ENCODE measurements at places on chromosomes 16 and 17.

GRCh38 chr17:50604513-50604912 is 30.2 kb upstream of the ABCC3 start:
- DNase-seq: peak; percentile 18

- DNase-seq: no peak
Measured at GRCh38 chr16:66906916-66907836, 11.5 kb downstream of the CDH16 start.

DNA sequence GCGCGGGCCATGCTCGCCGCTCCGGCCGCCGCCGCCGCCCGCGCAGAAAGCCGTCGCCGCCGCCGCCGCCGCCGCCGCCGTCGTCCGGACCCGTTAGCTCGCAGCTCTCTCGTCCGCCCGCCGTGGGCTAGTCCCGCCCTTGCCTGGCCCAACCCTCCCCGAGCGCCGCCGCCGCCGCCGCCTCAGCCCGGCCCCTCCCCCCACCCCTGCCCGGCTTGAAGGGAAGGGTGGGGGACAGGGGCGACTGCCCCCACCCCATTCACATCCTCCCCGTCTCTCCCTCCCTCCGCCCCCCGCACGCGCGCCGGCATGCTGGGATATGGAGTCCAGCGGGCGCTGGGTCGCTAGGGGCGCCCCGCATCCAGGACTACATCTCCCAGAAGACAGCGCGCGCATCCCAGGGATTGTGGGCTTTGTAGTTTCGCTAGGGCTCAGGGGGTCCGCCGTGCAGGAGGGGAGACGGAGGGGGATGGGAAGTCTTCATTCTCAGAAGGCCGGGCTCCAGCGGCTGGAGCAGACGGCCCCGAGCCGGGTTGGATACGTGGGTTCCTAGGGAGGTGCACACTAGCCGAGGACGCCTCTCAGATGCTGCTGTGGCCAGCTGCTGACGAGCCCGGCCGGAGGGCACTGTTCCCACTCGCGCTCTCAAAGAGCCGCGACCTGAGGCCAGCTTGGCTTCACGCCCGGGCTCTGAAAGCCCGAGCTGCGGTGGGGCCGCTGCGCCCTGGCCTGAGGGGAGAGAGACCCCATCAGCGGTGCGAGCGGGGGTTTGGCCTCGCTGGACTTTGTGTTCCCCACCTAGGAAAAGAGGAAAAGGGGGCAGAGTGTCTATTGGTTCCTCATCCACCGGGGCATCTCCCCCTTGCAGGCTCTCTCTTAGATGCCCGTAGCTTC is at the start of gene ST3GAL2:
Gene ST3GAL2, minus strand, starts transcription at position 132 of the 894 bp plus-strand sequence. CDS start 40,570 bp downstream, outside the sequence.
- peak; percentile 97 for DNase-seq

- DNase-seq: peak; percentile 47
Measured at GRCh38 chr17:40130352-40131042, 8.7 kb downstream of the MSL1 start.

GRCh38 chr16:58054289-58054688 is 28.7 kb downstream of the MMP15 start:
- DNase-seq: no peak

DNA sequence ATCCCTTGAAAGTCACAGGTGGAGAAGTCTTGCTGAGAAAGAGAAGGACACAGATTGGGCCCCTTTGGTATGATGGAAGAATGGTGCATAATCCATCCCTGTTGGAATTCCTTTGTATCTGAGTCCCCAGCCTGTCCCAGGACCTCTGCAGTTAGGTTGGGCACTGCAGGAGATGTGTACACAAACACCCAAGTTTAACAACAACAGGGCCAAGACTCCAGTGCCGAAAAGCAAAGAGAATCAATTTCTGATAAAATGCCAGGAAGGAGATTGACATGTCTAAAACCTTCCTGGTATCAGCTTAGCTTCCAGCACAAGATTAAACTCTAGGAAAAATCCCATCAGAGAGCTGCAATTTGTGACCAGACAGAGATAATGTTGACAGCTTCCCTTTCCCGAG is 32.9 kb downstream of the KATNIP start:
- DNase-seq: no peak

GRCh38 chr17:78329263-78330059 is 30.4 kb downstream of the SOCS3 start:
- no peak for DNase-seq

DNA sequence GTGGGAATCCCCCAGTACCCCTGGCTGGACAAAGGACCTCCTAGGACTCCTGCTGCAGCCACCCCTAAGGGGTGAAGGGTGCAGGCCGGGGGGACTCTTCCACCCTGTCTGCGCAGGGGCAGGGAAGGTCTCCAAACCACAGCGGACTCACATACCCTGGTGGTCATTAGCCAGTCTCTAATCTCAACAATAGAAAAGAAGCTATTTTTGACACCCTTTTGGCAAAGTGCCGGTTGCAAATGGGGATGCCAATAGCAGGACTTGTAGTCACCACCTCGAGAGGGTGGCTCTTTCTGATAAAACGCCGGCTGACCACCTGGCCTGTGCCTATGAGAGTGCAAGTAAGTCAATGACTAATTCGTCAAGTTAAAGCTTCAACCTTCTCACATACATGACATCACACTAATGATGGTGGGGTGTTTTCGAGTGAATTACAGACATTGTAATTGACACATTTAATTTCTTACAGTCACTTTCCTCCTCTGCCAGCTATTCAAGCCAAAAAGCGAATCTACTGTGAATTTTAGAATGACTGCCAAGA is 23.1 kb upstream of the DNAH17 start:
- no peak for DNase-seq

DNA sequence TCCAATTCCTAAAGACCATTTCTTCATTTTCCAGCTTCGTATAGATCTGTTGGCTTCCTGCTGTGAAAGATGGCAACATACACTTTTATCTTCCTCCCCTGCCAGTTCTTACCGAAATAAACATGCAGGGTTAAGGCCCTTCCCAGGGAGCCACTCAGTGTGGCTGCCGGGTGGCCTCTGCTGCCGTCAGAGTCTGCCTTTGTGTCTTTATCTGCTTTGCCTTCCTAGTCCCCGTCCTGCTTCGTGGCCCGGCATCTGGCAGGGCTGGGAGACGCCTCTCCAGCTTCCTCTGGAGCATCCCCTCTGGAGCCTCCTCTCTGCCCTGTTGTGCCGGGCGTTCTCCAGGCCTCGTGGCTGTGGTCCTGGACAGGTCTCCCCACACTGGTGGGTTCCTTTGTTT is 30.3 kb upstream of the CAPN15 start:
- DNase-seq: no peak

DNA sequence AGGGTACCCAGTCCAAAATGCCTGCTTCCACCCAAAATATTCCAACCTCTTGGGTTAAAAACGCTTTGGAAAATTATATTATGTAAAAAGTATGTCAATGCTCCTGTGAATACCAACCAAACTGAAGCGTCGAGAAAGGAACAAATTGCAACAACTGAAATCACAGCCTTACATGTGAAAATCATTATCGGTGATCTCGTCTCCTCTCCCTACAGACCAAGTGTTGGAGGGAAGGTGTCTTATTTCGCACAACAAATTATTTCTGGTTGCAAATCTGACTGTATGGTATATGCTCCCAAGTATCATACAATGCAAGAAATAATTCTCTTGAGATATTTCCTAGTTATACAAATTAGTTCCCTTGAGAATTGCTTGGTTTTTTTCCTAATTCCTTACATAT is 89.3 kb upstream of the CDYL2 start:
- no peak for DNase-seq

GRCh38 chr16:12062343-12063003 is 85.9 kb downstream of the SNX29 start:
- DNase-seq: no peak

- no peak for DNase-seq
Measured at GRCh38 chr17:39376434-39376833, 25.0 kb downstream of the FBXL20 start.

DNA sequence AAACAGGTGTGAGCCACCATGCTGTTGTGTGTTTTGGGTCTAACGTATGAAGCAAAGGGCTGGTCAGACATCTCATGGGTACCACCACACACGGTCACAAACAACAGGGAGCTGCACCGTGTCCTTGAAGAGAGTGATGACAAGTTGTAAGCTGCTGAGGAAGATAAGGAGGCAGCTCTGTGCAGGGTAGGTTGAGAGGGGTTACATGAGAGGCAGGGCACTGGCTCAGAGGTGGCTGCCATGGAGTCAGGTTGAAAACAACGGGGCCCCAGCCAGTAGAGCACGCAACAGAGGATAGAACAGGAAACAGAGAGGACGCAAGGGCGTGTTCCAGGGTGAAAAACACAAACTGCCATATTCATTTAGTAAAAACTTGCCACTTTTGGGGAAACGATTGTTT is 52.2 kb downstream of the TRARG1 start:
- DNase-seq: no peak

- DNase-seq: no peak
Measured at GRCh38 chr16:89588413-89589109, 13.0 kb downstream of the CPNE7 start.

DNA sequence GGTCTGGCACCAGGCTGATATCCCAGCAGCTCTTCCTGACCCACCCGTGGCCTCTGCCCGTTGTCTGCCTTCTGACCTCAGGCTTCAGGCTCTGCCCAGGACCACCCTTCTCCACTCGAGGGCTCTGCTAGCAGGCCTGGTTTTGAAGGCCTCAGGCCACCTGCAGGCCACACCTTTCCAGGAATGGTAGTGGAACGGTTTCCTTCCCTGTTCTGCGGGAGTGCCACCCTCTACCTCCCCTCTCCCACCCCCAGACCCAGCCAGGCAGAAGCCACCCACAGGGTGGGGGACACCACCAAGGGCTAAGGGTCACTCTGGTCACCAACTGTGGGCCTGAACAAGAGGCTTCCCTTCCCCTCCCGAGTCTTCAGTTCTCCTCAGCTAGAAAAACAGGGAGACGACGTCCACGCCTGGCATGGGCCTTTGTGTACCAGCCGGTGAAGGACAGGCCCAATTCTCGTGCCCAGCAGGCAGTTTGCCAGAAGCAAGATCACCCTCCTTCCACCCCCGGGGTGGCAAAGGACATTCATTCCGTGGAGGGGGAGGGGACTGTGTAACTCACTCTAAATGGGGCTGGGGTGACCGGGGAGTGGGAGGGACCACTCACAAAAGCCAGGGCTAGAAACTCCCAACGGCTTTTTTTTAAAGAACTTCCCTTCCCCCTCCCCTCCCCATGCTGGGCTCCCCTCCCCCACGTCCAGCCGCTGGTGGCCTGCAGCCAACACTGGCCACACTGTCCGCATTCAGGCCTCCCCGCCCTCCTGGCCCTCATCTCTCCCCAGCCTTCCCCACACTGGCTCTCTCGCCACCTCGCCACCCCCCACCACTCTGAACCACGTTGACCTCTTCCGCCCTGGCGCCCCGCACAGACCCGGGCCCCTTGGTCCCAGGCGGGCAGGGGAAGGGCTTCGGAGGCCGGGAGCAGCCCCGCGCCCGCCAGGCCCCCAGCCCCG is 7.7 kb downstream of the CBX4 start:
- peak; percentile 88 for DNase-seq

- DNase-seq: no peak
Measured at GRCh38 chr16:63323055-63323454, 1286.8 kb upstream of the CDH8 start.

DNA sequence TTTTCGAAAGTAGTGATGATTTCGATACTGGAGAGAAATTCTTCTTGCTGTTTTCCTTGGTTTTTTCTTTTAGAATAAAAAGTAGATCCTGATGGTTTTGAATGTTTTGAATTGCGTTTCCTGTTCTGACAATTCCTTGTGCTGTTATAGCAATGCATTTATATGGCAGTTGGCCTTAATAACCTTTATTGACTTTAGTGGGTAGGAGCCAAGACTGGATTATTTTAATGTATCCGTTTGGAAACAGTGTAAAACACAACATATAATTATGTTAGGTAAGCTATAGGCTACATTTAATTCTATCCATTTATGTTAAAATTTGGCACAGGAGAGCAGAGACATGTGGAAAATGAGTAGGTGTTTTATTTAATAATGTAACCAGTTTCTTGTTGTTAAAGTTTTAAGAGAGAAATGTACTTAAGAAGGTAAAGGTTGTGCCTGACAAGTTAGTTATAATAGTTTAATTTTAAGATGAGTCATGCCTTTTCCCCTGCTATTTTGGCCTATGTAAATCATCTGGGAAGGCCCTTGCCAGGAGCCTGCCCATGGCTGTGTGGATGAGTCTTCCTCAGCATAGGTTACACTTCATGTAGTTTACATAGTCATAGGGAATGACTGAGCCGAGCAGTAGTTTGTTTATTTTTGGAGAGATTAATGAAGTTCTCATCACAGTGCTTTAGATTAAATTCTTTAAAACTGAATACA is 189.9 kb downstream of the FTO start:
- DNase-seq: no peak

DNA sequence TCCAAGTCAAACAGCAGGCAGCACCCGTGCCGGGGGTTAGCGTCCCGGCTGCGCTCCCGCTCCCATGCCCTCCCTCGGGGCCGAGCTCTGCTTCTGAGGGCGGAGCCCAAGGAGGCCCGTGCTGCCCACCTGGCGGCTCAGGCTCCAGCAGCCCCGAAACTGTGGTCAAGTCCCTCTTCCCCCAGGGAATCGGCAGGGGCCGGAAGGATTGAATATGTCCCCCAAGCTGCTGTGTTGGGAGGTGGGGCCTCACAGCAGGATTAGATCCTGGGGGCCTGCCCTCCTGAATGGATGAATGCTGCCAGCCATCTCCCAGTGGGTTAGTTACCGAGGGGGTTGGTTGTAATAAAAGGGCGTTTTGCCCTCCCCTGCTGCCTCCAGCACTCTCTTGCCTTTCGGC is 33.9 kb downstream of the MAP2K3 start:
- no peak for DNase-seq

GRCh38 chr17:7281074-7281952 is at the start of gene SLC2A4:
SLC2A4 (plus strand) TSS chr17:7281718; CDS start chr17:7281935, 217 bp downstream.
- DNase-seq: peak; percentile 83

DNA sequence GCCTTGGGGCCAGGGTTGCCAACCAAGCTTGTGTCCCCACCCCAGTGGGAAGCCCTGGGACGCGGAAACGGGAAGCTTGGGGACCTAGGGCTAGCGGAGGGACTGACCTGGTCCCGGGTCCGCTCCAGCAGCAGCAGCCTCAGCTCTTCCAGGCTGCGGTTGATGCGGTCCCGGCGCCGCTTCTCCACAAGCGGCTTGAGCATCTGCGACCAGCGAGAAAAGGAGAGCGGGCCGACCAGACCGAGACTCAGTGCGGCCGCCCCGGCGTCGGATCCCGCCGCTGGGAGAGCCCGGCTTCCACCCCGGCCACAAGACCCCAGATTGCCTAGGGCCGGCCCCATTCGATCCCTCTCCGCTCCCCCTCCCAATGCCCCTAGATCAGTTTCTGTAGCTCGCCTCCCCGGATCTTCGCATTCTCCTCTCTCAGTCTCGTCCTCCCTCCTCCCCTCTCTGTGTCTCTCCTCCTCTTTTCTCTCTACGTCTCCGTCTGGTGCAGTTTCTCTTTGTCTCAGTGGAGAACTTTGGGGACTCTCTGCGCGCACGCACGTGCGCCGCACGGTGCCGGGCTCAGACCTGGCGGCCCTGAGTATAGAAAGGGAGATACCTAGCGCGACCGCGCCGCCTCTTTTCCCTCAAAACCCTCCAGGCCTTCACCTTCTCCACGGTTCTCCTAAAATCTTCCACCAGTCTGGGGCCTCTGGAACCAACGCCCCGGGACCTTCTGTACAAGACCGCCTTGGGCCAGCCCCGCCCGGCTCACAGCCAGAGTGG is 797 bp downstream of the HES7 start:
- no peak for DNase-seq

DNA sequence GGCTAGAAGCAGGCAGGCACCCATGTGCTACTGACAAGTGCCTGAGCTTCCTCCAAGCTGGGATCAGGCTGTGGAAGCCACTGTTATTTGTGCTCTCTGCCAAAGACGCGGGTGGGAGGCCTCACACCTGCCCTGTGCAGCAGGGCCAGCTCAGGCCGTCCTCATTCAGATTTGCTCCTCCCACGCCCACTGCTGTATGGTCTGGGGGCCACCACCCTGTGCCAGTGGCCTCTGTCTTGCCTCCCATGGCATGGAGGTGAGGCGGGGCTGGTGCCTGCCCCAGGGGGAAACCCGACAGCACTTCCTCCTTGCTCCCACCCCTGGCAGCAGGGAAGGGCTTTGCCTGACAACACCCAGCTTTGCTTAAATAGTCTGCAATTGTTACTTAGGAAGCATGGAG is 356.5 kb upstream of the CDH8 start:
- DNase-seq: no peak

Data from Ammon's horn (tissue), 1 donor.